GM23248 (cell line): ENCODE measurements at places on chromosomes 3 and 15. TPM values are rescaled to one million over a fixed set of nuclear protein-coding genes. Genes with fewer than 3 reads are reported as not detected.

PLXNB1 gene
- total RNA-seq, result 5.5 and 8.0 TPM in 2 replicates

GOLGA6L10 gene
- total RNA-seq, result under 0.01 and 0.25 TPM in 2 replicates

GOLGA6L7 gene
- not detected in 2 replicates for total RNA-seq

DNA sequence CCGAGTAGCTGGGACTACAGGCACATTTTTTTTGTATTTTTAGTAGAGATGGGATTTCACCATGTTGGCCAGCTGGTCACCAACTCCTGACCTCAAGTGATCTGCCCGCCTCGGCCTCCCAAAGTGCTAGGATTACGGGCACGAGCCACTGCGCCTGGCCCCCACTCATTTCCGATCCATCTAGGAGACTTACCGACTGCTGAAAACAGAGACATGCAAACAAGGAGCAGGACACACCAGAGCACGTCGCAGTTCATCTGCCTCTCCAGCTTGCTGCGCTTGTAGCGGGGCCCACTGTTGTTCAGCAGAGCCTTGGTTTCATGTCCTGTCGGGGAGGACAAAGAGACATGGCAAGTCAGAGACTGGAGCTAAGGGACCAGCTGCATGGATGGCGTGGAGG, 137.4 kb downstream of the ATP10A start:
- no peak overlapping the region for H3K4me3 ChIP-seq
- peaks cover 35% of the 10 kb centered on the region for H3K36me3 ChIP-seq
- H3K4me1 ChIP-seq, result no peaks in the 10 kb centered on the region
- DNase-seq, result no peak
- no peaks in the 10 kb centered on the region for H3K27me3 ChIP-seq

SPINK8 gene
- not detected in 2 replicates for total RNA-seq

DGKG gene
- total RNA-seq, result 0.38 TPM in 1 of 2 replicates, not detected in the other

FBXW12 gene
- not detected in 2 replicates for total RNA-seq

DNA sequence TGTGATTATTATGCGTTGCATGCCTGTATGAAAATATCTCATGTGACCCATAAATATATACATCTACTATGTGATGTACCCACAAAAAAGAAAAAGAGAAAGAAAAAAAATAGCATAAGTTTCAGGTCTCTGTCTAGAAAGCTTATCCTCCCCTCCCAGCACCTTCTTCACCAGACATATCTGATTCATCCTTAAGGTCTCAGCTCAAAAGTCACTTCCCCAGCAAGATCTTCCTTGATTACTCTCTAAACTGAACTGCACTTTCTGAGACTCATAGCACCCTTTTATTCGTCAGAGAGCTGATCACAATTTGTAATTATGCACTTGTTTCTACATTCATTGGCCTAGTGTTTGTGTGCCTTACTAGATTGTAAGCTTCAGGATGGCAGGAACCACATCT, 11.1 kb upstream of the PTPN9 start:
- H3K4me1 ChIP-seq, result no peaks in the 10 kb centered on the region
- H3K27me3 ChIP-seq, result no peaks in the 10 kb centered on the region
- no peak overlapping the region for H3K4me3 ChIP-seq
- no peak overlapping the region for H3K27ac ChIP-seq

DNA sequence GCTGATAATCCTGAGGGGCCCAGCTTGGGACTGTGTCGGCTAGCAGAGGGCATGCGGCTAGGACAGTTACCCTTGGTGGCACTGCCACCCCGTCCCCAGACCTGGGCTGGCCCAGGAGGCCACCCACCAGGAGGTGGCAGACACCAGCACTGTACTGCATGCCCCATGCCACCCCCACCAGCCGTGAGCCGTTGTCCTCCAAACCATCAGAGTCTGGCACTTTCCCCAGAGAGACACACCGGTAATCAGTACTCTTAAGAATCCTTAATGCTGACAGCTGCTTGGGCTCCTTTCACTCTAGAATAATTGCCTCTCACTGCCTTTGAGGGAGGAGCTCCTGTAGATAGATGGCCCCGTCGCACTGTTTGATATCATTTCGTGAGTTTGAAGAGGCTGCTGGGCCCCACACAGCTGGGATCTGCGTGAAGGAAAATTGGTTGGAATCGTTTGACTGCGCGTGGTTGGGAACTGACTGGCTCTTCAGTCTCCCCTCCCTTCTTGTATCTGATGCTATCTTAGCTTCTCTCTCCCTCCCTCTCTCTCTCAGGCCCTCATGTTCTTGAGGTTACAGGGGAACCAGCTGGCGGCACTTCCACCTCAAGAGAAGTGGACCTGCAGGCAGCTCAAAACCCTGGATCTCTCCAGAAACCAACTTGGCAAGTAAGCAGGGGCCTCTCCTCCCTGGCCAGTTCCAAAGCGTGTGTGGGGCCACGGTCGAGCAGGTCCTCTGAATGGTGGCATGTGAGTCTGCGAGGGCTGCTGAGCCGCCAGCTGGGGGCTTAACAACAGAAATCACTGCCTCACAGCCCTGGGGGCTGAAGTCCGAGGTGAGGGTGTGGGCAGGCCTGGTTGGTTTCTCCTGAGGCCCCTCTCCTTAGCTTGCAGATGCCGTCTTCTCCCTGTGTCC, 94.9 kb downstream of the LRRK1 start:
- no peak overlapping the region for H3K4me3 ChIP-seq
- no peaks in the 10 kb centered on the region for H3K4me1 ChIP-seq
- DNase-seq, result no peak
- H3K27me3 ChIP-seq, result no peaks in the 10 kb centered on the region
- H3K36me3 ChIP-seq, result 0 out of 2 replicates have a peak, but pooled peaks cover 3% of the 10 kb centered on the region

GRCh38 chr3:37626736-37627565, 234.7 kb upstream of the CTDSPL start:
- no peak overlapping the region for H3K27ac ChIP-seq
- H3K27me3 ChIP-seq, result no peaks in the 10 kb centered on the region; the same call in 1 of the 2 replicates
- no peaks in the 10 kb centered on the region for H3K4me1 ChIP-seq

- 0 out of 2 replicates have a peak, but pooled peaks cover 2% of the 10 kb centered on the region for H3K36me3 ChIP-seq
- H3K4me1 ChIP-seq, result peaks cover 36% of the 10 kb centered on the region
- no peak overlapping the region for H3K27ac ChIP-seq
- H3K4me3 ChIP-seq, result no peak overlapping the region
- no peaks in the 10 kb centered on the region for H3K27me3 ChIP-seq
- DNase-seq, result no peak
Observed at GRCh38 chr3:42120866-42121265, 29.7 kb downstream of the TRAK1 start.

IRAK2 gene
- 0.89 and 2.1 TPM in 2 replicates for total RNA-seq

- H3K27me3 ChIP-seq, result no peaks in the 10 kb centered on the region
- no peaks in the 10 kb centered on the region for H3K4me1 ChIP-seq
- H3K36me3 ChIP-seq, result no peaks in the 10 kb centered on the region
- no peak for DNase-seq
Observed at GRCh38 chr15:26477044-26477443, 295.8 kb downstream of the GABRB3 start.
